ENCODE measurements at places on chromosomes 6 and 20. TPM values are rescaled to one million over a fixed set of nuclear protein-coding genes. Genes with fewer than 3 reads are reported as not detected.

The ZNF133 gene
- total RNA-seq, result 10.4 TPM

The ZSCAN16 gene
- 3.5 TPM for total RNA-seq

The SLC52A3 gene
- total RNA-seq, result not detected

The CPNE5 gene
- 0.13 TPM for total RNA-seq

The SLC24A3 gene
- 0.76 TPM for total RNA-seq

The RSPO3 gene
- 0.25 TPM for total RNA-seq

The CRYBG1 gene
- 3.7 TPM for total RNA-seq

The WFDC12 gene
- not detected for total RNA-seq

The C6orf15 gene
- total RNA-seq, result 0.13 TPM

The PTPRK gene
- total RNA-seq, result 62.5 TPM

The TGM2 gene
- 444 TPM for total RNA-seq

The SLC25A27 gene
- 1.3 TPM for total RNA-seq

The SIRPA gene
- 67.2 TPM for total RNA-seq

The ZKSCAN8 gene
- 4.6 TPM for total RNA-seq

The CYP21A2 gene
- total RNA-seq, result 0.25 TPM
